NCI-H187 treated with DMSO at 0.1 percent for 48 hours (cell line): ENCODE measurements at places on chromosomes 16 and 17.

GRCh38 chr16:31330553-31330890, 24.5 kb upstream of the ITGAX start:
- DNase-seq = no peak

DNA sequence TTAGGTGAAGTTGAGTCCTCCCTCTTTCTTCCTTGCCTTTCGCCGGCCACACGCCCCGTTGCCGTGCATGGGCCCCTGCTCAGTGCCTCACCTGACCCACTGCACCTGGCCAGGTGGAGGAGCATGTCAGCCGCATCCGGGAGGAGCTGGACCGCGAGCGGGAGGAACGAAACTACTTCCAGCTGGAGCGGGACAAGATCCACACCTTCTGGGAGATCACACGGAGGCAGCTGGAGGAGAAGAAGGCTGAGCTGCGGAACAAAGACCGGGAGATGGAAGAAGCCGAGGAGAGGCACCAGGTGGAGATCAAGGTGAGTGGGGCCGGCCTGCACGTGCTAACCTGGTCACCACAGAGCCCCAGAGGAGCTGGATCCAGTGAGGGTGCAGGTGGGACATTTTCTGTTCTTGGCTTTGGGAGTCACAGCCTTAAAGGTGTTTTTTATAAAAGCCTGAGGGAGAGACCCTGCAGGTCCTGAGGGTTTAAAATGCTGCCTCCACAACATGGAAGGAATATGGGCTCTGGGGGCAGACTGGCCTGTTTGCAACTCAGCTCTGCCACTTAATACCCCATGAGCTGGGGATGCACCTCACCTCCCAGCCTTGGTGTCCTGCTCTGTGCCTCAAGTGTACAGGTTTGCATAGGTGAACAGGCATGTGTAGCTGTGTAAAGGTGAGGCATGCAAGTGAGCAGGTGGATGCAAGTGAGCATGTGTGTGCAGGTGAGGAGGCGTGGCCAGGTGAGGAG, 12.1 kb upstream of the DBNDD1 start:
- no peak for DNase-seq

DNA sequence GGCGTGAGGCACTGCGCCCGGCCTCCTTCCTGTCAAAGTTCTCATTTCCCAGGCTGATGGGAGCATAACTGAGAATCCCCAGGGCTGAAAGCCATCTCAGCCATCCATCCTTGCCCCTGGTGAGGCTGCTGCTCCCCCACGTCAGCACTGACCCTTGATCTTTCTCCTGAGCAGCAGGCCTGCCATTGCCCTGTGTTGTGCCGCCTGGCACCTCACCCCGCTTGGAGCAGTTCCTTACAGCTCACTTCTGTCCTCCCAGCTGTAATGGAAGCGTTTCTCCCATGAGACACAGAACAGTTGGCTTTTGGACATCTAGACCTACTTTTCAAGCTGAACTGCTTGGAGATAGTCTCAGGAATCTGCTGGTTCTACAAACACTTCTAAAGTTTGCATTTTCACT, 51.5 kb downstream of the OR1D5 start:
- no peak for DNase-seq

GRCh38 chr17:35742896-35743477, 10.1 kb downstream of the GAS2L2 start:
- no peak for DNase-seq

DNA sequence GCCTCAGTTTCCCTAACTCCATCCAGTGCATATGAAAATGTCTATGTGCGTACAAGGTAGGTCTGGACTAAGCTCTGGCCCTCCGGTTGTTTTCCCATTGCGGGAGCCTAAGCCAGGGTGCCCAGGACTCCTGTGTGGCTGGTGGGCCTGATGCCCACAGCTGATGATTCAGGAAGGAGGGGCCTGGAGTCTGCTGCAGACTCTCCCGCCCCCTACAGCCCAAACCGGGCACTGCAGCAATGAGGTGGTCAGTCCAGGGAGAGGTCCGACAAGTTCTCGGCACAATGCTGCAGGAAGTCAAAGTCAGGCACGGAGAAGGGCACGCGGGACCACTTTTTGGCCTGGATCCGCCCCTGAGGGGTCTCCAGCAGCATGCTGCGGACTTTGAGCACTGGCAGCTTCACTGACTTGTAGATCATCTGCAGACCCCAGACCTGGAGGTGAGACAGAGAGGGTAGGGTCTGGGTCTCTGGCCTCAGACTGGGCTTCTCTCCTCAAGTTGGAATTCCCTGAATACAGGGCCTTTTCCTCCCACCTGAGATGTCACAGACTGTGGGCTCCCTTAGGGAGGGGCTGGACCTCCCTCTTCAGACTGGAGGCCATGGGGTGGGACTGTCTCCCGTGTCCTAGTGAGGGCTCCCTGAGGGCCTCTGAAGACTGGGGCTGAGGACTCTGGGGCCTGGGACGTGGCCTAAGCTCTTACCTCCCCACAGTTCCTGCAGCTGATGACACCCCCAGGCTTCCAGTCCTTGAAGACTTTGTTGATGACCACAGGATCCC, 3.4 kb upstream of the ZNF385C start:
- no peak for DNase-seq

- DNase-seq = no peak
Observed at GRCh38 chr17:76725580-76726230, 701 bp downstream of the JMJD6 start.

GRCh38 chr17:56257075-56257474, 103.8 kb downstream of the ANKFN1 start:
- no peak for DNase-seq

DNA sequence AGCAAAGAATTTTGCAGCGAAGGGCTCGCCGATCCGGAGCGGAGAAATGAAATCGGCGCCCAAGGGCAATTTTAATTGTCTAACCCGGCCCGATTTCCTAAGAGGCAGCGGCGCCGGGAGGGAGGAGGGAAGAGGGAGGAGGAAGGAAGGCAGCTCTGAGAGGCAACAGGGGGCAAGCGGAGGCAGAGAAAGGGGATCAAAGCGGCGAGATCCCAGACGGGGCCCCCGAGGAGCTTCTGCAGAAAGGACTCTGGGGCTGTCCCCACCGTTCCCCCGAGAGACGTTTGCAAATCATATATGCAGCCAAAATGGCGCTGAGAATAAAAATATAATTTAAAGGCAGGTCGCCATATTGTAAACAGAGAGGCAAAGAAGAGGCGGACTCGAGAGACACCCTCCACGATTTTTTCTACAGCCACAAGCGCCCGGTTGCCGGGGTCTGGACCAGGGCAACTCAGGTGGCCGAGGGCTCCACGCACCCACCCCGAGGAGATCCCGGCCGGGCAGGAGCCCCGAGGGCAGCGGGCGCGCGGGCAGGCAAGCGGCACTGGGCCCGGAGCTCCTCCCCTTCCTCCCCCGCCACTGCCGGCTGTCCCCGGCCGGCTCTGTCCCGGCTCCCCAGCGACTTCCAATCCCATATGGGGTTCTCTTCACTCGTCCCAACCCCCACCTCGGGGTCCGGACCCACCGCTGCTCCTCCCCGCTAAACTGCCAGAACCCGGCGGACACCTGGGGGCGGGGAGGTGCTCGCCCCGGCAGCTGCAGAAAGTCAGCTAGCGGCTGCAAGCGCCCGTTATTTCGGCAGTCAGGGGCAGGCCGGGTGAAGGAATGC, 1.9 kb downstream of the PHF12 start:
- DNase-seq = no peak

DNA sequence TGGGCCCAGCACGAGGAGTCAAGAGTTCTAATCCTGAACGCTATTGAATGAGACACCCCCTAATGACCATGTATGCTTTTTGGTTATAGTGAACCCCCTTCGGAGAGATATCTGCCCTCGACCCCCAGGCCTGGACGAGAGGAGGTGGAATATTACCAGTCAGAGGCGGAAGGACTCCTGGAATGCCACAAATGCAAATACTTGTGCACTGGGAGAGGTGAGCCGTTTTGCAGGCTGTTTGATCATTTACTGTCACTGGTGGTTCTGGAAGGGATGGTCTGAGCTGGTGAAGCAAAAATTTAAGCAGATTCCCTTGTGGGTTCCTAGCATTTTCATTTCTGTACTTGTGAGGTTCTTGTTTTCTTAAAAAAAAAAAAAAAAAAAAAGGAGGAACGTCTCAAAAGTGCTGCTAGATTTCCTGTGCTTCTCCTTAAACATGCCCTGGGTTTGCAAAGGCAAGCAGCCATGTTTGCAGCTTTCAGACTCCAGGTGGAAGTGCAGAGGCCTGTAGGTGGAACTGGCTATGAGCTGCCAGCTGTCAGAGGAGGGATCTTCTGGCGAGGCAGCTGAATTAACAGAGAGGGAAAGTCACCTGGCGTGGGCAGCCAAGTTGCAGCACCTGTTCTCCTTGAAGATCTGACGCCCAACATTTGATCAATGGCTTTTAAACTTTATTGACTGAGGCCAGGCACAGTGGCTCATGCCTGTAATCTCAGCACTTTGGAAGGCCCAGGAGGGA, 3.5 kb downstream of the MARVELD3 start:
- no peak for DNase-seq
